ENCODE measurements at places on chromosomes 5 and 9.

GRCh38 chr5:151862811-151863472, 61.7 kb downstream of the GLRA1 start:
- no peak for DNase-seq
- H3K27ac ChIP-seq, result no peak overlapping the region
- peaks cover 2% of the 10 kb centered on the region for H3K27me3 ChIP-seq
- H3K4me3 ChIP-seq, result no peak overlapping the region
- no peaks in the 10 kb centered on the region for H3K36me3 ChIP-seq

- H3K27me3 ChIP-seq, result no peaks in the 10 kb centered on the region
- H3K36me3 ChIP-seq, result no peaks in the 10 kb centered on the region
- H3K4me3 ChIP-seq, result peak overlapping the region; percentile 86
- peaks cover 27% of the 10 kb centered on the region for H3K4me1 ChIP-seq
- no peak overlapping the region for H3K27ac ChIP-seq
- DNase-seq, result no peak
These were observed 1.5 kb downstream of the SH3GLB2 start for GRCh38 chr9:129026442-129027223.

DNA sequence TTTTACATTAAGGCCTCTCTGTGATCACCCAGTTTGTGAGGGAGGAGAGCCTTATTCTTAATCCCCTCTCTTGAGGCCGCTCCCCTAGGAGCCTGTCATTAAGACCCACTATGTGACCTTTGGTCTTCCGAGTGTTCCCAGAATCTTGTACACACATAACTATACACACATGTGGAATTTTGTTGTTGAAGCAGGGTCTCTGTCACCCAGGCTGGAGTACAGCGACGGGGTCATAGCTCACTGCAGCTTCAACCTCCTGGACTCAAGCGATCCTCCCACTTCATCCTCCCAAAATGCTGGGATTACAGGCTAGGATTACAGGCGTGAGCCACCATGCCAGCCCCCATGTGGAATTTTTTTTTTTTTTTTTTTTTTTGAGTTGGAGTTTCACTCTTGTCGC, 14.8 kb upstream of the PHYHD1 start:
- H3K27ac ChIP-seq, result no peak overlapping the region
- no peak overlapping the region for H3K4me3 ChIP-seq
- peaks cover 22% of the 10 kb centered on the region for H3K36me3 ChIP-seq
- peaks cover 9% of the 10 kb centered on the region for H3K4me1 ChIP-seq
- no peak for DNase-seq
- H3K27me3 ChIP-seq, result no peaks in the 10 kb centered on the region

DNA sequence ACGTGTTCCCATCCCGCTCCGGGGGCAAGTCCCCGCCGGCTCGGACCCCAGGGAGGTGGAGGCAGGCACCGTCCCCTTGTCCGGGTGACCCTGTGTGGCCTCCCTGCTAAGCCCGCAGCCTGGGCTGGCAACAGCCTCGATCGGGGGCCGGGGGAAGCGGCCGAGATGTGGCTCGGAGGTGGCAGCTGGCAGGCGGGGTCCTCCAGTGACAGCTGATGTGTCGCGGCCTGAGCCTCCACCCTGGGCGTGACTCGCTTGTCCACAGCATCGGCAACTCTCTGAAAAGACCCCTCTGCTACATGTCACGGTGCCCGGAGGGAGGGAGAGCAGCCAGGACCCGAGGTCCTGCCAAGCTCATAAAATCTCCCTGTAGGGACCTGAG, 124.8 kb upstream of the IRX4 start:
- H3K36me3 ChIP-seq, result no peaks in the 10 kb centered on the region
- no peaks in the 10 kb centered on the region for H3K4me1 ChIP-seq
- peaks cover 8% of the 10 kb centered on the region for H3K27me3 ChIP-seq
- no peak for DNase-seq
- no peak overlapping the region for H3K4me3 ChIP-seq
- no peak overlapping the region for H3K27ac ChIP-seq

All from memory B cell (primary cell).